ENCODE measurements at places on chromosomes 6 and 20.

DNA sequence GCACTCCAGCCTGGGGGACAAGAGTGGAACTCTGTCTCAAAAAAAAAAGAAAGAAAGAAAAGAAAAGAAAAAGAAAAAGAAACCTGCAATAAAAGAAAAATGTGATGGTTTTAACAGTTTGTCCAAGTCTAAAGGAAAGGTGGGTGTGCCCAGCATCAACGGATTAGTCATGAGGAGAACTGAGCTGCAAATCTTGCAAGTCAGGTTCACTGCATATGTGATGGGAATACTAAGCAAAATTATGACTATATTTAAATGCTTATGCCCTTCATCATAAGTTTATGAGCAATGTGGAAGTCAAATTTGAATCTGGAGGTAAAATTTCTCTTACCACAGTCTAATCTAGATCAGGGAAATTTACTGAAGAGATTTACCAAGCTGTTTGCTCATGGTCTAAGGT is 13.1 kb upstream of the CDK19 start:
- DNase-seq: no peak

DNA sequence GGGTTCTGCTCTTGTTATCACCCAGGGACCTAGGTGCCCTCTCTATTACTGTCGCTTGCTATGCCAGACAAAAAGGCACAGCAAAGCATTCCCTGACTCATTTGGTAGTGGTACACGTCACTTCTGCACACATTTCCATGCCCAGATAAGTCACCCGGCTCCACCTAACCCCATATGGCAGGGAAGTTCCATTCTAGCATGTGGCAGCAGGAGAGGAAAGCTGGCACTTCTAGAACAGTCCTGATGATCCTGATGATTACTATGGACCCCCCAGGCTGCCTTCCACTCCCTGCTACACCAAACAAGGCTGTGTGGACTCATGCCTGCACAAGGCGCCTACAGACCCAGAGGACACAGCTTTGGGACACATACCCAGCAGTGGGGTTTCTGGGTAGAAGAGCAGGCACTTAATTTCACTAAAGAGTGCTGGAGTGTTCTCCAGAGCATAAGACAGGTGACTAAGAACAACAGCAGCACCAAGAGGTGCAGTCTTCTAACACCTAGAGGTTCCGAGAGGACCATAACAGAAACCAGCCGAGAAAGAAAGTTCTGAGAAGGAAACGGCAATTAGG is 53.5 kb upstream of the NELFCD start:
- DNase-seq: no peak

DNA sequence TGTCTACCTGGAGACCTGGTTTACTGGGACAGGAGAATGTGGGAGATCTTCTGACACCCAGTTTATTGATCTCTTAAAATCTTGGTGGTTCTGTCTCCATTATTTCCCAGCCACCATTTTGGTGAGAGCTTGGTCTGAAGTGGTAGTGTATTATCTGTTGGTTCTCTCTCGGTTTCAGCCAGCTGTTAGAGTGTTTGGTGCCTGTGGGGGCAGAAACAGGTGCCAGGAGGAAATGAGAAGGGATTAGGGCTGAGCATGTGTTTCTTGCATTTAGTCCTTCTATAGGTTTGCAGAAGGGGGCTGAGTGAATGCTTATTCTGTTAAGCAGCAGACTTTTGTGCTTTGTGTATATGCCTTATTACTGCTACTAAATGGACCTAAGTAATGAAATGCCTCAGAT is 9.6 kb downstream of the JARID2 start:
- DNase-seq: no peak

DNA sequence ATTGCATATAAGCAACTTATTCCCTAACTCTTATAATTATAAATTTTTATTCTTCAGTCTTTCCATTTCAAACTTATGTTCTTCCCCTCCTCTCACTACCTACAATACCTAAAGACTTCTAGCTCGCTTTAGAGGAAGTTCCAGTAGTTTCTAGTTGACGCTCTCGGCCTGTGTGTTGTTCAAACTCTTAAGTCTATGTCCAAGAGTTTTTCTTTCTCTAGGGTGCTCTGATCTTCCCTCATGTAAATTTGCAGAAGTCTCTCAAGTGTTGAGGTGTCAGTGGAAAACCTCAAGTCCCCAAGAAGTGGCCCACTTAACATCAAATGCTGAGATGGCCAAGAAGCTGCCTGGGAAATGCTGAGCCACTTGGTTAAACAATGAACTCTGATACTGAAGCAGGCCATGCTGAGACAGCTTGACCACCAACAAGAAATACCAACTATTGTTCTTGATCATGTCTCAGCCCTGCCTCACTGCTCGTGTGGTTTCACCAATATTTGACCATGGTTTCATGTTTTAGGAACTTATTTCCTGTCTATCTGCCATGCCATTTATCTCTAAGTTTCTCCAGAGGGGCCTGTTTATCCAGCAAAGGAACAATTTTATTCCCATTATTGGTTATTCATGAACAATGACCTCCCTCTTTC is 100.9 kb upstream of the TCF21 start:
- no peak for DNase-seq

- no peak for DNase-seq
These were observed 101.2 kb upstream of the COL21A1 start for GRCh38 chr6:56348578-56348977.

- DNase-seq: no peak
These were observed 150.9 kb downstream of the DST start for GRCh38 chr6:56491606-56492328.

- DNase-seq: no peak
These were observed 403.9 kb upstream of the SULF2 start for GRCh38 chr20:48189181-48189580.

GRCh38 chr6:84361372-84362192 is 134.1 kb upstream of the CEP162 start:
- no peak for DNase-seq

- DNase-seq: no peak
These were observed 203.2 kb downstream of the OGFRL1 start for GRCh38 chr6:71491844-71492243.

DNA sequence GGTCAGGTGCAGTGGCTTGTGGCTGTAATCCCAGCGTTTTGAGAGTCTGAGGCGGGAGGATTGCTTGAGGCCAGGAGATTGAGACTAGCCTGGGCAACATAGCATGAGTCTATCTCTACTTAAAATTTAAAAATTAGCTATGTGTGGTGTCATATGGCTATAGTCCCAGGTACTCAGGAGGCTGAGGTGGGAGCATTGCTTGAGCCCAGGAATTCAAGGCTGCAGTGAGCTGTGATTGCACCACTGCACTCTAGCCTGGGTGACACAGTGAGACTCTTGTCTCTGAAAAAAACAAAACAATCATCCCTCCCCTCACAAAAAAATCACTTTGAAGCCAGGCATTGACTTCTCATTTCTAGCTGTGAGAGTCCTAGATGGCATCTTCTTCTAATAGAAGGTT is 32.1 kb downstream of the AIG1 start:
- no peak for DNase-seq

GRCh38 chr6:7153789-7154188 is 46.0 kb downstream of the RREB1 start:
- no peak for DNase-seq

GRCh38 chr6:42043787-42044475 is 6.4 kb upstream of the TAF8 start:
- peak; percentile 92 for DNase-seq

Measured in stimulated activated naive CD4-positive, alpha-beta T cell (primary cell).